ENCODE measurements at places on chromosomes 13 and 19.

DNA sequence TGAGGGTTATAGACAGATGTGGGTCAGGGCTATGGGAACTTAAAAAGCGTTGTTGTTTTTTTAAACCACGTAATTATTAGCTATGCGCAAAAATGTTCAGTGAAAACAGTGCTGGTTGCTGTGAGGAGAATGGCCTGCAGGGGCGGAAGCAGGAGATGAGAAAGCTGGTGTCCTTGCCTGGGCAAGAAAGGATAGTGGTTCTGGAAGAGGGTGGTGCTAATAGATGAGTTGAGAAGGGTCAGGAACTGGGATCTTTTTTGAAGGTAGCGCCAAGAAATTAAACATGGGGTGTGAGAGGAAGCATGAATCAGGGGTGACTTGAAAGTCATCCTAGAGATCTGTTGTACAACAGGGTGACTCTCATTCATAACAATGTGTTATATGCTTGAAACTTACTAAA, 4.8 kb upstream of the SMG9 start:
- DNase-seq = no peak

GRCh38 chr13:72199640-72200039, 332.6 kb upstream of the DACH1 start:
- no peak for DNase-seq

DNA sequence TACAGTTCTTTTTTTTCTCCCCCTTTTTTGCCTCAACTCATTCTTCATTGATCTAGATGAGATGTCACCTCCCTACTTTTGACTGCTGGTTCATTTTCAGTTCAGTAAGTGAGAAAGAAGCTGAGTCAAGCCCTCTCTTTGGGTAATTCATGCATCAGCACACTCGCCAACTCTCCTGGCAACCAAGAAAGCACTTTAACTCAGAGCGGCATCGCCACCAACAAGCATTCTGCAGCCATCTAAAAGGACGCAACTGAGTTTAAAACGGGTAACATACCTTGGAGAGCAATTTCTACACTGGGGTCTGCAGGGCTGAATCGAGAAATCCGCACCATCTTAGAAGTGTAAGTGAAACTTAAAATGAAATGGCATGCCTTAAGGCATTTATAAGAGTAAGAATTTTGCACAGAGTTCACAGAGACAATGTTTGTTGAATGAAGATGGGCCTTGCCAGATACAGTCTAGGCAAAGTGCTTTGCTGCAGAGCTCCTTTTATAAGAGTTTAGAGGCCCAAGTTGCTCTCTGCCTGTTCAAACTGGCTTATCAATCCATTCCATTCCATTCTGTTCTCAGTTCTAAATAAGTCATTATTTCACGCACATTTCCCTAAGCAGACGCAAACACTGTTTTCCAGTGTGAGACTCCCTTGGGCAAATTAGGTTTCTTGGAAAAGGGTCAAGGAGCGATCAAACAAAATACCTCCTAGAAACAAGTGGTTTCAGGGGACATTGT, 338.0 kb downstream of the ENOX1 start:
- DNase-seq = no peak

DNA sequence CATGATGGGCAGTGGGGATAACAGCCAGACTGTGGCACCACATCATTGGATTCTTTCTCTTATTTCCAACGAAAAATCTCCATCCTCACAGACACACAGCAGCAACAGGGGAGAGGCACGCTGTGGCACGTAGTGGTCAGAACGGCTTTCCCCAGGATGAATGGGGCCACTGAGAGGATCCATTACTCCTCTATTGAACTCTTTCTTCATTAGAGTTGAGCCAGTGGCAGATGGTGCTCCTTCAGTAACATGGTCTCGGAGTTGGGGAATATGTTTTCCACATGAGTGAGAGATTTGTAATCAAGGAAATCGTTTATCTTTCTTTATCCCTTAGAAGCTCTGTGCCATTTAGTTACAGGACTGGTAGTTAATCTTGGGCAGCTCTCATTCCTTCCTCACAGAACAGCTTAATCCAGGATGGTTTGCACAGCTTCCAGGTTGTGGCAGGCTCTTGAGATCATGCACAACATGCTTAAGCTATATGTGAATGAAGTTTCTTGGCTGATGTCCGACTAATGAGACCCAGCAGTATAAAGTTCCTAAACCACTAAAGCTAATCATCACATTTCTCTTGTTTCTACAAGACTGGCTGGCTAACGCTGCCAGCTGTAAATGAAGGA, 180.5 kb upstream of the SLC10A2 start:
- DNase-seq = no peak

- no peak for DNase-seq
Measured at GRCh38 chr13:99630269-99630898, 129.1 kb downstream of the TM9SF2 start.

GRCh38 chr13:75879656-75880055, 243.5 kb downstream of the LMO7 start:
- no peak for DNase-seq
